ENCODE measurements at places on chromosomes 13 and 19.

GRCh38 chr19:23394511-23394910 lies 760 bp downstream of the ZNF91 start:
- peak; percentile 43 for DNase-seq

- DNase-seq, result no peak
These were observed 70.1 kb downstream of the TDRD3 start for GRCh38 chr13:60467098-60467497.

DNA sequence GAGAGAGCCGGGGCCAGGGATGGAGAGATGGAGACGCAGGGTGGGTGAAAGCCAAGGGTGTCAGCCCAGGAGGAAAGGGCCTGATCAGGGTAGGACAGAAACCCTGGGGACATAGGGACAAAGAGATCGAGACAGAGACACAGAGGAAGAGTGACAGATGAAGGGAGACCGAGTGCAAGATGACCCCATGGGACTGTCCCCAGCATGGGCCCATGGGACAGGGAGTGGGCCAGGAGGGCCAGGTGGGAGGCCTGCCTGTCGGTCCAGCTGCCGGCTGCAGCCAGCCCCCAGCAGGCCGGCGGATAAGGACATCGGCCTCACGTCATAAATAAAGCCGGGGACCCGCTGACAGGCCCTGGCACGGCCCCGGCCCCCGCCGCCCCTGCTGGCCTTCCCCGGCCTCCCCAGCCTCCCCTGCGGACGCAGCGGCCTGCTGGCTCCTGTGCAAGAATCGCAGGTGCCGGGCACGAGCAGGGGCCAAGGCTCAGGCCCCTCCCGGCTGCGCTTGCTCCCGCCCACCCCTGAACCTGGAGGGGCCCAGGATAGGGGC lies 6.3 kb downstream of the REX1BD start:
- DNase-seq, result no peak

GRCh38 chr19:36013280-36014011 lies 567 bp downstream of the ALKBH6 start:
- DNase-seq, result no peak

DNA sequence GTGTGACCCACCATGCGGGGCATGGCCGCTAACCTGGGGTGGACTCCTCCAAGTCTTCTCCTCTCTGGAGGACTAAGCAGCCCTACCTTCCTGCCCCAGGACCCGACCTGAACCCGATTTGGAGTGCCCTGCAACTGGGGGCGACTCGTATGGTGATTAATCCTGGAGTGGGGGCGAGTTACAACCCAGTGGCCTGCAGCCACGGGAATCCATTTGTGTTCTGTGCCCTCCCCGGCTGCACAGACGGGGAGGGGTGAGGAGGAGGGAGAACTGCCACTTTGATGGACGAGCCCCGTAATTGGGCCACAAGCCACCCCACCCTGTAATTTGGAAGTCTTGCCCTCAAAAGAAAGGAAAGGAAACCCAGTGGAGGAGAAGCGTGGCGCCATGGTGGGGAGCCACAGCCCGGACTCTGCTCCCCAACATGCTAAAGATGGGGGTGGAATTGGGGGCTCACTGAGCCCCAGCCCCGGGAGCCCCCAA lies 18.0 kb downstream of the PRR36 start:
- DNase-seq, result no peak

GRCh38 chr19:35088131-35088913 lies 27.3 kb upstream of the FXYD3 start:
- DNase-seq, result peak; percentile 68

GRCh38 chr13:77350811-77351210 lies 23.9 kb upstream of the MYCBP2 start:
- DNase-seq, result no peak

DNA sequence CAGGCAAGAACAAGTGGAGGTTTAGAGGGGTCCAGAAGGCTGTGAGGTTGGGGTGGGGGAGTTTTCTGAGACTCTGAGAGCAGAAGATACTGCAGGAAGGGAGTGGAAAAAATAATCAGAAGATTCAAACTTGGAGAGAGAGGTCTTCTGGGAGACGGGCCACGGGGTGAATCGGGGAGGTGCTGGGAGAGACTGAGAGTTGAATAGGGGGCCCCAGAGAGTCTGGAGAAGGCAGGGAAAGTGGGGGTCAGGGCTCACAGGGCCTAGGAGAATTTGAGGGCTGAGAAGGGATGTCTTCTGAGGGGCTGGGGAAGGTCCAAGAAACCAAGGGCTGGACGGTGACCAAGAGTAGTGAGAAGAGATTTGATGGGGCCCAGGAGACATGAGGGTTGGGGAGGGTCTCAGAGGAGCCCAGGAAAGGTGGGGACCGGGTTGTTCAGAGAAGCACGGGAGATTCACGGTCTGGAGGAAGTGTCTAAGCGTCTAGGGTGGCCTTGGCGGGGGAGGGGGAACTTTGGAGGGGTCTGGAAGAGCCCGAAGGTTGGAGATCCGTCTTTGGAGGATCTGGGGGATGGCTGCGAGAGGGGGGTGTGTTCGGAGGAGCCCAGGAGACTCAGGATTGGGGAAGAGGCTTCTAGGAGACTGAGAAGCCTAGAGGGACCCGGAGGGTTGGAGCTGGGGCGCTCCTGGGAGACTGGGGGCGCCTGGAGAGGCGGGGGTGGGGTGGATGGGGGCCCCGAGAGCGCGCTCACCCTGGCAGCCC lies 1.5 kb downstream of the KCNC3 start:
- DNase-seq, result no peak

GRCh38 chr19:19653597-19654147 lies 9.8 kb downstream of the ATP13A1 start:
- DNase-seq, result no peak

DNA sequence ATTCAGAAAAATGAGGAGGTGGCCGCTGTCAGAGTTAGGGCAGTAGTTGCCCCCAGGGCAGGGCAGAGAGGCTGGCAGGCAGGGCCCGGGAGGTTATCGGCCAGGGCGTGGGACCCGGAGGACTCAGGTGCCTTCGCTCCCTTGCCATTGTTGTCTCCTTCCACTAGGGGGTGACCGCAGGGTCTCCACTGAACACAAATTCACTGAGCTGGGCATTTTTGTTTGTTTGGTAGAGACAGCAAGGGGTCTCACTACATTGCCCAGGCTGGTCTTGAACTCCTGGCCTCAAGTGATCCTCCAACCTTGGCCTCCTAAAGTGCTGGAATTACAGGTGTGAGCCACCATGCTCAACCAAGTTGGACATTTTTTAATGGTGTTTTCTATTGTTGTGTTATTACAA lies 25.1 kb downstream of the CARS2 start:
- peak; percentile 29 for DNase-seq

GRCh38 chr13:52845334-52845761 lies 3.1 kb downstream of the PCDH8 start:
- no peak for DNase-seq

DNA sequence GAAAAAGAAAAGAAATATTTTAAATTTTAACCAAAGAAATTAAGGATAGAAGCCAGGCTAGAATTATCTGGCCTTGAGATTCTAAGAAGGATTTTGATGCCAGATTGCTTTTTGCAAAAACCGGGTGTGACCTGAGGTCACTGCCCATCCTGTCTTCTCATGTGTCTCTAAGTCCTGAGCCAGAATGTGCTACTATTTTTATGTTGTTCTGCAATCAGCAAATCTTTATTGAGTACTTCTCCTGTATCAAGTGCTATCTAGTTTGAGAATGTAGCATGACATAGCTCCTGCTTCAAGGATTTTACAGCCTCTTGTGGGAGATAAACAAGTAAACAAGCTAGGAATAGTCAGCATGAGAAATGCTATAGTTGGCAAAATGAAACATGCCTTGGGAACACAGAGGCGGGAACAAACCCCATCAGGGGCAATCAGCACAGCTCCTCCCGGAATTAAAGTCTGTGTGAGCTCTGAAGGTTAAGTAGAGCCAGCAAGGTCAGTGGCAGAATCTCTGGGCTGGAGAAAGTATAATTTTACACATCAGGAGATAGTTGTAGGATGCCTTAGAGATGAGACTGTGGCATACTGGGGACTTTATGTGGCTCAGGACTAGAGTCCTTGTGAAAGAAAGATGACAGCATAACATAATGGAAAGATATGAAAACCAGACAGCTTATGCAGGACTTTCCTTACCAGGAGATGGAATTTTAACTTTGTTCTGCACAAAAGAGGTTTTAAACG lies 899.5 kb upstream of the SLC10A2 start:
- no peak for DNase-seq

DNA sequence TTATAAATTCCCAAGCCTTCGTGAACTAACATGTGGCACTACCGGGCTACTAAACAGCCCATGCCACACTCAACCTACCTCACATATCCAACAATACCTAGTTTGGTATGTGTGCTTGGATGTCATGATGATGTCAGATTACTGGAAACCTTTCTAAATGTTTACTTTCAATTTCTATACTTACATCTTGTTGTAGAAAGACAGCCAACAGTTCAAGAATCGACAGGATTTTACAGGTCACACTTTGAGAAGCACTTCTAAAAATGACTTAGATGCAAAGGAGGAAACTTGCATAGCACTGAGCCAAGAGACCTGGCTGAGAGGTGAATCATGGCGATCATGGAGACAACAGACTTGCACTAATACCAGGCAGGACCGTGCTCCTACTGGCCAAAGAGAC lies 209.9 kb downstream of the COL4A1 start:
- DNase-seq, result peak; percentile 20

DNA sequence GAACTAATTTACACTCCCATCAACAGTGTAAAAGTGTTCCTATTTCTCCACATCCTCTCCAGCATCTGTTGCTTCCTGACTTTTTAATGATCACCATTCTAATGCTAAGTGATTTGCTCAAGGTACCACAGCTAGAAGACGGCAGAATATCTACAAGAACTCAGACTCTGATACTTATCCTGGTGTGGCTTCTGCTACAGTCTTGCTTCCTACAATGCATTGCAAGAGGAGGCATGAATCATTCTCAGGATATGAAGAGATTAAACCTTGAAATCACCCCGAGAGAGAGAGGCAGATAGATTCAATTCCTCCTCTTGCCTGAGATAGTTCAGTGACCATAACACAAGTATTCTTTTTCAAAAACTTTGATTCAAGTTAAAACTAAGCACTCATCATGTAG lies 306.4 kb downstream of the TBC1D4 start:
- DNase-seq, result no peak

DNA sequence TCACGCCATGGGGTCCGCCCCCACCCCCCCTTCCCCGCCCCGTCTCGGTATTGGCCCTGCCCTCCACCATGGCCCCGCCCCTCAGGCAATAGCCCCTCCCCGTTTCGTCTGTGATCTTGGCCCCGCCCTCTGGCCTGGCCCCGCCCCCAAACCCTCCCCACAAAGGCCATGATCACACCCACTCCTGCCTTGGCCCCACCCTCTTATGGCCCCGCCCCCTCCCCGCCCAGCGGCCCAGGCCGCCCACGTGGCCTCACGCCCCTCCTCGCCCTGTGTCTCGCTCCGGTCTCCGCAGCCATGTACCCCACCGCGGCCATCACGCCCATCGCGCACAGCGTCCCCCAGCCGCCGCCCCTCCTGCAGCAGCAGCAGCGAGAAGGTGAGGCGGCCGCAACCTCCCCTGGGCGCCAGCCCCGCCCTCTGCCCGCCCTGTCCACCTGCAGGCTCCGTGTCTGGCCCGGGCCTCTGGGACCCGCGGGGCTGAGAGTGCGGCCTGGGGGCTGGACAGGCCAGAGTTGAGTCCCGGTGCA lies 61.3 kb downstream of the CELF5 start:
- DNase-seq, result peak; percentile 23

DNA sequence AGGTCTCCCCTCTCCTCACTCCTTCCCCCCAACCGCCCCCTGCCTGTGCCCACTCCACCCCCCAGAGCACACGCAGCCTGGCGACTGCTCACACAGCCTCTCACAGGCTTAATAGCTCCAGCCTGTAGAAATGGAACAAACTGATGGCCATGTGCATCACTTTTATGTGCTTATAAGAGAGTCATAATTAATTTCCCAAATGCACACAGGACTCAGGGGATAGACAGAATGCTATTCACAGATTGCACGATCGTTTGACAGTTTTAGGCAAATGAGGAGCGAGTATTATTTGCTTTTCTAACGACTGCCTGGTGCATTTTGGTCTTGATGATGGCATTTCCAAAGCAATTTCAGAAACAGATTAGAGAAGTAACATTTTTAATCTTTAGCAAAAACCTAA lies 97.7 kb upstream of the VSTM2B start:
- no peak for DNase-seq

DNA sequence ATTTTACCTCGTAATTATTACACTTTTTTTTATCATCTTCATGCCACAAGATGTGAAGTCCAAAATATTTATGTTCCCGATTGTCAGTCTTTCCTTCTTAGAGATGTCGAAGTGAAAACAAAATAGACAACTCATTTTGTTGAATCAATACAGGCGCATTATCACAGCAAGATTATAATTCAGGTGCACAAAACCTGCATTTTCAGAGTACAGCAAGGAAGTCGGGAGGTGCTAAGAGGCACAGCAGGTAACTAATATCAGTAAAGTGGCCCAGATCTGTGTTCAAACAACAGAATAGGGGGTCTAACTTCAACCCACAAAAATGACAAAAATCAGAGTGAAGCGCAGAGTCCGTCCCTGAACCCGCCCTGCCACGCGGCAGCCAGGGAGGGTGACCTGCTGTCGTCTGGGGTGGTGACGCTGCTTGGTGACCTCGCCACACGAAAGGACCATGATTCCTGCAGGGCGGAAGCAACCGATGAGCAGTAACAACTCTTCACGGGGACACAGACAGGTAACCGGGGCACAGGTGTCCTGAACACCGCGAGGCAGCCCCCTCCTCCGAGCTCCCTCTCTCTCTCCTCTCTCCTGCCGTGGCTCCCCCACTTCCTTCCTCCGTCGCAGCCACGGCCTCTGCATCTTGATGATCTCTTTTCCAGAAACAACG lies 50.9 kb upstream of the SPACA7 start:
- no peak for DNase-seq

- no peak for DNase-seq
These were observed 79.8 kb upstream of the SLITRK6 start for GRCh38 chr13:85879014-85879413.

- no peak for DNase-seq
These were observed at the start of gene NALCN for GRCh38 chr13:101416181-101417042. TSS of gene NALCN (minus strand) at chr13:101416508. CDS start at chr13:101399126, 17,382 bp downstream.

- no peak for DNase-seq
These were observed 1.1 kb downstream of the PTGER1 start for GRCh38 chr19:14473978-14474578.

GRCh38 chr19:51421229-51422052 lies 4.0 kb upstream of the SIGLEC10 start:
- DNase-seq, result no peak

GRCh38 chr13:21672796-21673538 lies 2.1 kb downstream of the FGF9 start:
- DNase-seq, result no peak

DNA sequence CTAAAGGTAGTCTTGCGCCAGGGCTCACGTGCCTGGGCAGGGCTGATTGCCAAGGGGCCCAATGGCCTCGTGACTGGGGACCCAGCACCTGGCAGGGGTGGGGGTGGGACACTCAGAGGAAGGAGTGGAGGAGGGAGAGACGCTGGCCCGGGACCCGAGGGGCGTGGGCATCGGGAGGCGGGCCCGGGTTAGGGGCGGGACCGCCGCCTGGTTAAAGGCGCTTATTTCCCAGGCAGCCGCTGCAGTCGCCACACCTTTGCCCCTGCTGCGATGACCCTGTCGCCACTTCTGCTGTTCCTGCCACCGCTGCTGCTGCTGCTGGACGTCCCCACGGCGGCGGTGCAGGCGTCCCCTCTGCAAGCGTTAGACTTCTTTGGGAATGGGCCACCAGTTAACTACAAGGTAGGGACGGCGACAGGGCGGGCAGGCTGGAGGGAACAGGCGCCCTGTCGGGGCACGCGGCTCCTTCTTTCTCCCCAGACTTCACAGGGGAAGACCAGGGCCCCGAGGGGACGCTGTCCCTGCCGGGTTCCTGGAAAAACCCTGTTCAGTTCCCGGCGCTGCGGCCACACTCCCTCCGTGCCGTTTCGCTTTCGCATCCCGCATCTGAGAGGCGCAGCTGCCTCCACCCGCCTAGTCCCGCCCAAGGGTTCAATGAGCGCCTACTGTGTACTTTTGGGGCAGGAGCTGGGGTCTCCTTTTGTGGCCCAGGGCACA lies at the start of gene IFI30:
Gene IFI30, plus strand, starts transcription at position 242 of the 717 bp plus-strand sequence. Its CDS starts 29 bp downstream, at position 271.
- peak; percentile 25 for DNase-seq

All from fibroblast of mammary gland (primary cell).